ENCODE measurements at places on chromosomes 3 and 15. TPM values are rescaled to one million over a fixed set of nuclear protein-coding genes. Genes with fewer than 3 reads are reported as not detected.

- no peak for DNase-seq
Measured at GRCh38 chr3:190019006-190019405, 101.7 kb downstream of the P3H2 start.

GRCh38 chr15:90439946-90440345 lies 51.9 kb downstream of the IQGAP1 start:
- DNase-seq = no peak

ATG3 gene
- total RNA-seq = 57.8 TPM

PSTPIP1 gene
- 1.8 TPM for total RNA-seq

EIF5A2 gene
- total RNA-seq = 2.8 TPM

All from right lobe of liver (tissue), 6 donors.